Right lung (tissue), 10 donors: ENCODE measurements at places on chromosomes 7 and 10.

DNA sequence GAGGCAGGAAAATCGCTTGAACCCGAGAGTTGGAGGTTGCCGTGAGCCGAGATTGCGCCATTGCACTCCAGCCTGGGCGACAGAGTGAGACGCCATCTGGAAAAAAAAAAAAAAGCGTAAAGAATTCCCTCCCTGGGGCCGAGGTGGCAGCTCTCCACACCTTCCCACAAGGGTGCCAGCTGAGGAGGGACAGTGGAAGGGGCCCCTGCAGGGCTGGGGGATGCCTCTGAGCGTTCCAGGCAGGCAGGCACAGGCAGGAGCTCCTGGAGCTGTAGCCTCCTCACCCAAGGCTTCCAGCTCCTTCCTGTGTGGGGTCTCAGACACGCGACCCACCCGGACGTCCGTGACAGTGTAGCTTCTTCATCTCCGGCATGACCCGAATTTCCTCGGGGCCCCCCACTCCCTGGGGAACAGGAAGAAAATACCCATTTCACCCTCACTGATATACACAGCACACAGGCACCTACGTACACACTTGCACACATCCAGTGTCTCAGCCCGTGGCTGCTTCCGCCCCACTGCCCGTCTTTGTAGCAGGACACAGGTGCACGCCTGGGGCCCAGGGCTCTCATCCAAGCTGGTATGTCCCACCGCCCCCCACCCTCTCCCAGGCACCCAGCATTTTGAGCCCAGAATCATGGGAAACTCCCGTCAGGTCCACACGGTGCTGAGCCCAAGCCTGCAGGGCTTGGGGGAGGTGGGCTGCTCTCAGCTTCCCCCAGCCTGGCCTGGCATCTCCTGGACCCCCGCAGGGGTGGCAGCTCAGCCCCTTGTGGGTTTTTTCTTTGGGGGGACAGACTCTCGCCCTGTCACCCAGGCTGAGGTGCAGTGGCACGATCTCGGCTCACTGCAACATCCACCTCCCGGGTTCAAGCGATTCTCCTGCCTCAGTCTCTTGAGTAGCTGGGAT lies 25.7 kb downstream of the GRIFIN start:
- no peak for DNase-seq

DNA sequence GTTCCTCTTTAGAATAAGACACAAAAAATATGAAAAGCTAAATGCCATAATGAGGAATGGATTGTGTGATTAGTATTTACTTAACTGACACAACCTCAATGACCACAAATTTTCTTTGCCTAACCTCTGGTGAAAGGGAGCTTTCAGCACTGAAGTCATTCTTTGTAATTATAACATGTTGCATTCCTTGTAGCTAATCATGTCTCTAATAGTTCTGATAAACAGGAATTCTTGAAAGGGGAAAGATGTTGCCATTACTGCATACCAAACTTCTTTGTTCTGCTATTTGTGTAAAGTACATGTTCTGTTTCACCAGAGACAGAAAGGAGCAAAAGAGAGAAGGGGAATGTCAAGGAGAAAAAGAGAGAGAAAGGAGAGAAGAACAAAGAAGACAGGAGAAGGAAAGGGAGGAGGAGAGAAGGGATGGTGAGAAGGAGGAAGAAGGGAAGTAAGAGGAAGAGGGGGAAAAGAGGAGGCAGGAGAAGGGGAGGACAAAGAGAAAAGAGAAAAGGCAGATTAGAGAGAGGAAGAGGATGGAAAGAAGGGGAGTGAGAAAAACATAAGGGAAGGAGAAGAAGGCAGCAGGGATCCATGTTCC lies 120.9 kb downstream of the SEMA3D start:
- DNase-seq: no peak

DNA sequence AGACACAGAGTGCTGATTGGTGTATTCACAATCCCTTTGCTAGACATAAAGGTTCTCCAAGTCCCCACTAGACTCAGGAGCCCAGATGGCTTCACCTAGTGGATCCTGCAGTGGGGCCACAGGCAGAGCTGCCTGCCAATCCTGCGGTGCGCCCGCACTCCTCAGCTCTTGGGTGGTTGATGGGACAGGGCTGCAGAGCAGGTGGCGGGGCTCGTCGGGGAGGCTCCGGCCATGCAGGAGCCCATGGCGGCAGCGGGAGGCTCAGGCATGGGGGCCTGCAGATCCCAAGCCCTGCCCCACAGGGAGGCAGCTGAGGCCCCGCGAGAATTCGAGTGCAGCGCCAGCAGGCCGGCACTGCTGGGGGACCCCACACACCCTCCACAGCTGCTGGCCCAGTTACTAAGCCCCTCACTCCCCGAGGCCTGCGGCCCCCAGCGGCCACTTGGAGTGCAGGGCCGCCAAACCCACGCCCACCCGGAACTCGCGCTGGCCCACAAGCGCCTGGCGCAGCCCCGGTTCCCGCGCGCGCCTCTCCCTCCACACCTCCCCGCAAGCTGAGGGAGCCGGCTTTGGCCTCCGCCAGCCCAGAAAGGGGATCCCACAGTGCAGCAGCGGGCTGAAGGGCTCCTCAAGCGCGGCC lies 7.7 kb upstream of the BET1 start:
- DNase-seq: no peak

DNA sequence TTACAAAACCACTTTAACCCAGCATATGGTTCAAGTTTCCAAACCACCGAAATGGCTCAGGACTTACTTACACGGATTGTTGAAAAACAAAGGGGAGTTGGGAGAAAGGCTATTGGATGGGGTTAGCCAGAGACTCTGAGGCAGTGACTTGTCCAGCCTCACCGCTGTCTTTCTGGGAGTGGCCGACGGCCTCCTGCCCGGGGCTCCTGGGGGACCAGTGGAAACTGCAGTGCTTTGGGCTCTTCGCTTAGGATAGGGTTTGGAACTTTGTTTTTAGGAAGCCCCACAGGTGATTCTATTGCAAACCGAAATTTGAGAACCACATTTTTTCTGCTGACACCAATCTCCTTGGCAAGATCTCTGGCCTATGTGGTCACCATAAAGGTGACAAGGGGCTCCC lies 38.1 kb upstream of the R3HCC1L start:
- DNase-seq: no peak

GRCh38 chr7:41420421-41420820 lies 282.5 kb downstream of the INHBA start:
- DNase-seq: no peak

DNA sequence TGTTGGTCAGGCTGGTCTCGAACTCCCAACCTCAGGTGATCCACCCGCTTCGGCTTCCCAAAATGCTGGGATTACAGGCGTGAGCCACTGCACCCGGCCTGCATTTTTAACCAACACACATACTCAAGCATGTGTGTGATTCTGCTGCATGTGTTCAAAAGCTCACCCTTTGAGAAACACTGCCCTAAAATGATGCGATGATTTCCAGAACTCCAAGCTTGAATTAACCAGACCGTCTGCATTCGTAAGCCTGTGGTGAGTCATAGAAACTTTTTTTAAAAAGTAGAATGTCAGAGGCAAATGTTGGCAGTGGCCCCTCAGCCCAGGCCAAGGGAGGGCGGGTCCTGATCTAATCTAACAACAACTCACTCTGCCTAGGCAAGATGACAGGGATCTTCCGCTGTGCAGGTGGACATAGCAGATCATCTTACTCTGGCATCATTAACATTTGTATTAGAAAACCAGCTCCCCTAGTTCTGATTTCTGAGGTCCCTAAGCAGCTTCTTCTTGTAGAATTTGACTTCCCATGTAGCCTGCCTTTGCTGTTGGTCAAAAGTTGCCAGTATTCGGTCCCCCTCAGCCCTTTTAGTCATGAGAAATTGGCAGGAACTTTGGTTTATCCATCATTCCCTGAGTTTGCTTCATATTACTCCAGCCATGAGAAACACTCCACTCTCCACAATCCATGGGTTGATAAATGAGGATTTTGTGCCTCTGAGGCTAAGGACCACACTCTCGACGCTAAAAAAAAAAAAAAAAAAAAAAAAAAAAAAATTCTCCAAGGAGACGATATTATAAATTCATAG lies 190.4 kb downstream of the SKIDA1 start:
- no peak for DNase-seq

DNA sequence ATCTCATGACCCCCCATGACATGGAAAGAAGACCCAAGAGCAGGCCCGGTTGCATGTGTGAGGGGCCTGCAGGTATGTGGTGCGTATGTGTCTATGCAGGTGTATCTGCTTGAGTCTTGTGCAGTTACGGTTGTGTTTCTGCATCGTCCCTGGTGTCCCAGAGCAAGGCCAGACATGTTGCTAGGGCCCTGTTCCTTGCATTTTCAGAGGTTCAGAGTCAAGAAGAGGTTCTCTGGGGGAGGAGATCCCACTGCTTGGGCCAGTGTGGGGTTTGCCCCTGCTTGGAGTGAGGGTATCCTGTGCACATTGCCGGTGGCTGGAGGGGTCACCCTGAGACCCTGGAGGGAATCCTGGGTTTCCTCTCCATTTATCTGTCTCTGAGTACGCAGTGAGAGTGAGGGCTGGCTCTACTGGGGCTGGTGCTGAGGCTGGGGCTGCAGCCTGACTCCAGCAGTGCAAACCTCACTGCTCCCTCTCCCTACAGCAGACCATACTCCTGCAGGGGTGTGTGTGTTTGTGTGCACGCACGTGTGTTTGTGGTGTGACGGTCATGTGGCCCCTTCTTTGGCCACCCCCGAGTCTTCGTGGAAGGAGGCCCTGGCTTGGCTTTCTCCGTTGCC lies 4.1 kb downstream of the TRIM8 start:
- DNase-seq: no peak
